Sigmoid colon (tissue), 7 donors: ENCODE measurements at places on chromosomes 3 and 15. TPM values are rescaled to one million over a fixed set of nuclear protein-coding genes. Genes with fewer than 3 reads are reported as not detected.

Gene GP5
- total RNA-seq: not detected

Gene RAB6B
- 5.2 TPM for total RNA-seq

Gene ABHD5
- 20.5 TPM for total RNA-seq

Gene DUOXA2
- 0.28 TPM for total RNA-seq

Gene BFSP2
- not detected for total RNA-seq

Gene RARB
- 13.0 TPM for total RNA-seq

Gene GPR149
- total RNA-seq: not detected

Gene CEMIP
- total RNA-seq: under 0.01 TPM

Gene HRG
- total RNA-seq: not detected

Gene PDIA5
- total RNA-seq: 13.8 TPM

- H3K27me3 ChIP-seq: no peaks in the 10 kb centered on the region
- H3K36me3 ChIP-seq: no peaks in the 10 kb centered on the region
- H3K4me1 ChIP-seq: no peaks in the 10 kb centered on the region
Observed at GRCh38 chr3:193940526-193940925, 195.4 kb upstream of the HES1 start.

DNA sequence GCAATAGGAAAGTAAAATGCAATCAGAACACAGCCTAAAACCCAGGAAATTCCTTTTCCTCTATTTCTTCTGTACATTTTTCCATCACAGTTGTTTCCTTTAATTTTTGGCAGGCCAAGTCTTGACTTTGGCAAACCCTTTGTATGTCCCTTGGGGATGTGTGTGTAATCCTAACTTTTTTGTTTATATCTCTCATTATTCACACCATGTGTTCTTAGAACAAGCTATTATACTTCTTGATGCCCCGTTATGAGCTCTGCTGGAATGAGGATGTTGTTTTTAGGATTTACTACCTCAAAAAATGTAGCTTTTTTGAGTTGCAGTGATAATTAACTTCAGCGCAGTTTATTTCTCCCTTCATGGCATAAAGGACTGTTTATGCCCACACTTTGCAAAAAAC lies 123.4 kb downstream of the ABI3BP start:
- DNase-seq: no peak
- peaks cover 4% of the 10 kb centered on the region for H3K36me3 ChIP-seq
- no peak overlapping the region for H3K4me3 ChIP-seq
- H3K27me3 ChIP-seq: no peaks in the 10 kb centered on the region
- H3K4me1 ChIP-seq: no peaks in the 10 kb centered on the region

DNA sequence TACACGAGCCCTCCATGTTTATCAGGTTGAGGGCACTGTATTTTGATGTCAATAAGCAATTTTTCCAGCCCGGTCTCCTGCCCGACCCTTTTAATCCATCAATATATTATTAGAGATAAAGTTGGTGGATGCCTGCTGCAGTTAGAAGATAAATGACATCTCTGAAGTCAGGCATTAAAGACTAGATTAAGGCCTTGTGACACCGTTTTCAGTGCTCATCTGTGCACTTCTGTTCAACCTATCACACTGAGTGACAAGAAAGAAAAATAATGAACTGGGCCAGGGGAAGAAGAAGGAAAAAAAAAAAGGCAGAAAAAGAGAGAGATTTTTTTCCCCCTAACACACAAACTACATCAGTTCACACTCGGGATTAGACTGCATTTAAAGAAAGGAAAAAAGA lies 371.8 kb downstream of the IL20RB start:
- no peaks in the 10 kb centered on the region for H3K27me3 ChIP-seq
- H3K4me3 ChIP-seq: no peak overlapping the region
- no peaks in the 10 kb centered on the region for H3K36me3 ChIP-seq
- H3K4me1 ChIP-seq: no peaks in the 10 kb centered on the region
- no peak for DNase-seq

GRCh38 chr3:14867936-14868570 lies 49.3 kb downstream of the FGD5 start:
- no peak overlapping the region for H3K4me3 ChIP-seq
- DNase-seq: no peak
- H3K4me1 ChIP-seq: no peaks in the 10 kb centered on the region
- no peak overlapping the region for H3K27ac ChIP-seq
- H3K27me3 ChIP-seq: no peaks in the 10 kb centered on the region
- no peaks in the 10 kb centered on the region for H3K36me3 ChIP-seq

- no peak for DNase-seq
- no peak overlapping the region for H3K4me3 ChIP-seq
- H3K27ac ChIP-seq: no peak overlapping the region
Observed at GRCh38 chr3:190481779-190482178, 32.1 kb upstream of the TMEM207 start.

DNA sequence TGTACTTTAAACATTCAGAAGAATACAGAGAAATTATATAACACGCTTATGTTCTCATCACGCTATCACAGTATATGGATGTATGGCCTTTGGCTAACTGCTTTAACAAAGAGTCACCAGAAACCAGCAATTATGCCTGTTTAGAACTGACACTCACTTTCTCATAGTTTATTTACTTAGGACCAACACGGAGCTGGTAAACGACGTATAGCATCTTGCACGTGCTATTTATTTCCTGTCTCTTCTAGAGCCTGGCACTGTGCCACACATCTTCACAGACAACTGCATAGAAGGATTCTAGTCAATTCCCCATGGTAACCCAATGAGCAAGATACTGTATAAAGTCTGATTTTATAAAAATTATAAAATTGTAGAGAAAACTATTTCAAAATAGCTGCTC lies 43.6 kb downstream of the TBC1D2B start:
- no peak overlapping the region for H3K4me3 ChIP-seq
- peaks cover 34% of the 10 kb centered on the region for H3K4me1 ChIP-seq
- no peaks in the 10 kb centered on the region for H3K36me3 ChIP-seq

- H3K4me1 ChIP-seq: peaks cover 12% of the 10 kb centered on the region
- no peak for DNase-seq
- H3K4me3 ChIP-seq: no peak overlapping the region
- no peaks in the 10 kb centered on the region for H3K27me3 ChIP-seq
- no peak overlapping the region for H3K27ac ChIP-seq
Observed at GRCh38 chr3:128155616-128156360, 2.5 kb downstream of the EEFSEC start.

GRCh38 chr3:12428126-12428525 lies 56.2 kb upstream of the TSEN2 start:
- no peak overlapping the region for H3K27ac ChIP-seq
- no peaks in the 10 kb centered on the region for H3K4me1 ChIP-seq
- no peak for DNase-seq

- no peak overlapping the region for H3K27ac ChIP-seq
- H3K4me1 ChIP-seq: no peaks in the 10 kb centered on the region
- DNase-seq: no peak
- H3K4me3 ChIP-seq: no peak overlapping the region
Observed at GRCh38 chr3:76369170-76369569, 583.8 kb upstream of the ZNF717 start.

DNA sequence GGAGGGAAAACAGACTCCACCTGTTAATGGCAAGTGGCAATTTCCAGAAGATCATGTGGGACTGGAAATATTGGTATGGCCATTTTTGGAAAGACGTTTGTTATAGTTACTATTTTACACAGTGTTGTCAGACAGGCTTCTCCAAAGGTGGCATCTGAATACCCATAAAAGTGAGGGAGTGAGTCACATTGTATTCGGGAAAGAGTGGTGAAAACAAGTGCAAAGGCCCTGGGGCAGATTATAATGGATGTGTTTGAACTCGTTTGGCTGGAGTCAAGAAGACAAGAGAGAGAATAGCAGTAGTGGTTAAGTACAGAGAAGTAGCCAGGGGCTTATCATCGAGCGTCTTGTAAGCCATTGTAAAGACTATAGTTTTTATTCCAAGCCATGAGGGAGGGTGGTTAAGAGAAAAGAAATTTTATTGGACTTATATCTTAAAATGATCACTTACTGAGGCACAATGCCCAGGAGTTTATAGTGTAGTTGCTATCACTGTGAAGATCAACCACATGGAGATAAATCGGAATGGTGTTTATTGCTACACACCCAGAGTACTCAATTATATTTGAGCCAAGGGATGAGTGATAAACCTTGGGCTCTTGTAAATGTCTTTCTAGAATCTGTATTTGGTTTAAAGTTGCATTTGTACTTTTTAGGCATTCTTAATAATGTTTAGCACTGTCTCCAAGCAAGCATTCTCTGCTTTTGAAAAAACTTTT lies 212.8 kb upstream of the KBTBD8 start:
- no peaks in the 10 kb centered on the region for H3K36me3 ChIP-seq
- no peaks in the 10 kb centered on the region for H3K27me3 ChIP-seq
- no peak overlapping the region for H3K27ac ChIP-seq

DNA sequence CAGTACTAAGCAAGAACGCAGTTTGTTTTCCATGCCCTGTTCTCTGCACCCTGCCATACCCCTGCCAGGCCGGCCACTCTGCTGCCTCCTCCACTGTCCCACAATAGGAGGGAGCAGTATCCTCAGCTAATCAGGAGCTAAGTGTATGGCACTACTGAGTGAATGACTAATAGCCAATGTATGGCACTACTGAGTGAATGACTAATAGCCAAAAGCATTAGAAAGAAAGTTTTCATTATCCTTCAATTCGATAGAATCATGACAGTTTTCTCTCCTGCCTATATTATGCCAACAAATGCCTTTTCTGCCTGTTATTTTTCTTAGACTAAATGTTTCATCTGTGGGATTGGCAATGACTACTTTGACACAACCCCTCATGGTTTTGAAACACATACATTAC lies 107.5 kb upstream of the CHRM5 start:
- no peak for DNase-seq
- H3K4me3 ChIP-seq: no peak overlapping the region
- peaks cover 14% of the 10 kb centered on the region for H3K4me1 ChIP-seq
- peaks cover 8% of the 10 kb centered on the region for H3K36me3 ChIP-seq

GRCh38 chr3:46851364-46852333 lies 11.6 kb downstream of the MYL3 start:
- H3K36me3 ChIP-seq: no peaks in the 10 kb centered on the region
- H3K4me3 ChIP-seq: no peak overlapping the region
- no peak overlapping the region for H3K27ac ChIP-seq
- H3K4me1 ChIP-seq: peaks cover 2% of the 10 kb centered on the region

DNA sequence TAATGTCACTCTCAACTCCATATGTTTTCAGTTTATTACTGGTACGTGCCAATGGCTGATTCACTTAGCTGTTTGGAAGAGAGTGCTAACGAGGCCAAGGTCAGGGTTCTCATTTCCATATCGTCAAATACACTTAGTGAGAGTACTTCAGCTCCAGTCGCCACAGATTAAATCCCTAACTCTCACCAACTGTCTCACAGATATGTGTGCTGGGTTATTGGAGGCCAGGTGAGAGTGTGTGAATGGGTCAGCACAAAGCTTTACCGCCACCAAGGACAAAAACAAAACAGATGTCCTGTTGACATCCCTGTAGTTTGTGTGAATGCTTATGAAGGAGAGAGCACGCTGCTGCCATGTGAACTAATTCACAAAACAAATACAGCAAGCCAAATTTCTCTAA lies 133.5 kb upstream of the TBL1XR1 start:
- H3K27ac ChIP-seq: no peak overlapping the region
- no peaks in the 10 kb centered on the region for H3K27me3 ChIP-seq
- no peaks in the 10 kb centered on the region for H3K36me3 ChIP-seq
- no peak overlapping the region for H3K4me3 ChIP-seq
- peaks cover 2% of the 10 kb centered on the region for H3K4me1 ChIP-seq
- no peak for DNase-seq

GRCh38 chr3:139906418-139906817 lies 28.6 kb upstream of the CLSTN2 start:
- no peaks in the 10 kb centered on the region for H3K27me3 ChIP-seq
- no peaks in the 10 kb centered on the region for H3K4me1 ChIP-seq
- no peak overlapping the region for H3K4me3 ChIP-seq
- no peaks in the 10 kb centered on the region for H3K36me3 ChIP-seq
